Hypothalamus (tissue), 51 donors: ENCODE measurements at places on chromosomes 11 and 22.

DNA sequence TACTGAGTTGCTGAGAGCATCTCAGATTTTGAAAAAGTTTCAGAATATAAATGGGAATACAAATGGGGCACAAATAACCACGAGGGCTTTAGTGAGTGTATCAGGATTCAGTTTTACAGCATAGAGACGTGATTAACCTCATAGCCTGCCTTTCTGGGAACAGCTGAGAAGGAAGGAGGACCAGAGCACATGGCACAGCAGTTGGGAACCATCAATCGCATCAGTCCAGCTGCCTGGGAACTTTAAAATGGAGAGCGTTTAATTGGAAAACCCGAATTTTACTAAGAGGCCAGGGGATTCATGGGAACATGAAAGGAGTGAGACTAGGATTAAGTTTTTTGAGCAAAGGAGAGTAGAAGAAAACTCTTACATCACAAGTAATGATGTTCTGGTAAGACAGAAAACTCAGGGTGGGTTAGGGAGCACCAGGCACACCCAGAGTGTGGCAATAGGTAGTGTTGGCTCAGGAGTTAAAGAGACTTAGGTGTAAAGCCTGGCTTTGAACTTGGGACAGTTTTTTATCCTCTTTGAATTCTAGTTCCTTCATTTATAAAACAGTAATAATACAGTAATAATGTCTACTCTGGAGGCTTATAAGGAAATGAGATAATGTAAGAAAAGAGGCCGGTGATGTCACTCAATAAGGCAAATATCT, 40.2 kb downstream of the FZD4 start:
- no peak for DNase-seq

GRCh38 chr11:64122411-64123410, 43.2 kb downstream of the MACROD1 start:
- DNase-seq = no peak

- DNase-seq = no peak
These were observed 50.3 kb upstream of the GALNT18 start for GRCh38 chr11:11672101-11672500.

DNA sequence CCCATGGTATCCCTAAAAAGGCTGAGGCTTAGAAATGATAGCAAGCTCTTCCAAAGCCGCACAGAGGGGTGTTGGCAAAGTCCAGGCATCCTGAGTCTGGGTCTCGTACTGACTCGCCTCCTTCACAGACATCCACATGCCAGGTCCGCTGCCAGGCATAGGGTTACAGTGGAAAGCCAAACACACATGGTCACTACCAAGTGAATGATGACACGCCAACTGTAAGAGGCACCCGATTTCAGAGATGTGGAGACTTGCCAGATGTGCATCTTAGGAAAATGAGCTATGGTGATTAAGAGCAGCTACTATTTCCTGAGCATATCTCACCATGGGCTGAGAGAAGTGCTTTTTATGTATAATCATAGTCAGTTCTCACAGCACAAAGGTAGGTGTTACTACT, 314.9 kb downstream of the MIAT start:
- no peak for DNase-seq

DNA sequence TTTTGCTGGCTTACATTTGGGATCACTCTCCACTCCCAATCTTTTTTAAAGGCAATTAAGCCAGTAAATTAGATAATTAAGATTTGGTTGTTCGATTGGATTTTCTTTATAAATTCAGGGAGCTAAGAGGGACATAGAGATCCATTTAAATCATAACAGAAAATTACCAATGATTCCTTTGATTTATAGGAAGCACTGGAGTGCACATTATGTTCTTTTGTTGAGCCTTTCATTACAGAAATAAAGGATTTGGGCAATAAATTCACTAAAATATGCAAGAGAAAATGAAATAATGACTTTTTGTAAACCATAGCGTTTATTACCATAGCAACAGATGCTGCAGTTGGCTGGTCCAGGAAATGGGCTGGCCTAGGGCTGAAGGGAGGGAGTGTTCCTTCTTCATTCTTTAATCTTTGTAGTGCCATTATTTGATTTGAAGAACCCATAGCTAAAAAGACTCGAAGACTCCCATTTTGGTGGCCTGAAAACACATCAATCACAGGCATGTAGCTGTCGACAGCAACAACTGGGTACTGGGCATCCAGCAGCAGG, 73.0 kb downstream of the C2CD3 start:
- DNase-seq = no peak

DNA sequence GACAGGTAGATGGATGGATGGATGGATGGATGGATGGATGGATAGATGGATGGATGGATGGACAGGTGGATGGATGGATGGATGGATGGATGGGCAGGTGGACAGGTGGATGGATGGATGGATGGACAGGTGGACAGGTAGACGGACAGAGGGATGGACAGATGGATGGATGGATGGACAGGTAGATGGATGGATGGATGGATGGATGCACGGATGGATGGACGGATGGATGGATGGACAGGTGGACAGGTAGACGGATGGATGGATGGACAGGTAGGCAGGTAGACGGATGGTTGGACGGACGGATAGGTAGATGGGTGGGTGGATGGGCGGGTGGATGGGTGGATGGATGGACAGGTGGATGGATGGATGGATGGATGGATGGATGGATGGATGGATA, 24.3 kb downstream of the PDGFB start:
- DNase-seq = no peak

DNA sequence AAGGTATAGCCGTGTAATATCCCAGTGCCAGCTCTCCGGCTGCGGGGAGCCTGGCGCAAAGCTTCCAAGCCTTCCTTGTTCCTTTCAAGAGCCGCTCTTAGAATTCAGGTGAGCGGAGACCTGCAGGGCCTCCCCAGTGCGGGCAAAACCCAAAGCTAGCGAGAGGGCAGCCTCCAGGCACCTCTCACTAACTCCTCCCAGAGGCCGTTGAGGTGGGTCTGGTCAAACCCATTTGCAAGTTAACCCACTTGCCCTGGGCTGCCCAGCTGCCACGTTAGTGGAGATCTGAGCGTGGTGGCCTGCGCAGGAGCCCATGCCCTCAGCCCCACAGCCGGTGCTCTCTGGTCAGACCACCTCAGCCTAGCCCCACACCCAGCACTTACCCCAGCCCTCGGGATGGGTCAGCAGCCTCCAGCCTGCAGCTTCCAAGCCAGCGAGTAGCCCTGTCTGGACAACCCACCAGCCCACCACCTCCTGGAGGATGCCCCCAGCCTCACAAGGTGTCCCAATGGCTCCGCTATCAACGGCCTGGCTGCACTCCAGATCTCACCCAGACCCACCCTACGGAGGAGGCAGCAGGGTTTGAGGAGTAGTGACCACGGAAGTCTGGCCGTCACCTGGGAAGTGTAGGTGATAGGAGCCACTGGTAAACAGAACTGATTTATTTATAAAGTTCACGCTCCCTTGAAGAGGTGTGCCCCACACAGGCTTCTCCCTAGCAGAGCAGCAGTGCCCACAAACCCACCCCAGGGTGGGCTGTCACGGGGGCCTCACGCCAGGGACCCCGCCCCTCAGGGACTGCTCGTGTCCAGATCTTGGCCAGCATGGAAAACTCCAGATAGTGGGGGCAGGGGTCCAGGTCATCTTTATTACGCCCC, 2.3 kb downstream of the ASCL2 start:
- DNase-seq = no peak

- DNase-seq = no peak
These were observed 1.1 kb upstream of the KRTAP5-7 start for GRCh38 chr11:71525938-71526495.

DNA sequence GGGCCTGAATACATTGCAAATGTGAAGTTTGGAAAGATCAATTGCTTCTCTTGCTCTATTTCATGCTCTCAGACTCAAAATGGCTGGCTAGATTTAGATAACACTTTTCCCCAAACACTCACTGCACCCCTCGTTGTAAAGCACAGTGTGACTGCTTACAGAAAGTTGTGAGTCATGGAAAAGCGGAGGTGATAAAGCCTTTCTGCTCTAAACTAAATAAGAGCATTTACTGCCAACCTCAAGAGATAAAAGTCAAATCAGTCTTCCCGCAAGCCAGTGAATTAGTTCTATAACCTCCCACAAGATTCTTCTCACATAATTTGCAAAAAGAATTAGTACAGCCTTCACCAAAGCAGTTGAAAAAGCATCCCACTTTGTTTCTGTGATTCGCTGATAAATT, 168.7 kb downstream of the WT1 start:
- DNase-seq = no peak

GRCh38 chr11:64341429-64341828, 1.4 kb downstream of the CCDC88B start:
- no peak for DNase-seq

GRCh38 chr22:45689211-45689610, 17.6 kb downstream of the ATXN10 start:
- DNase-seq = no peak

- no peak for DNase-seq
These were observed 99.2 kb downstream of the TP53I11 start for GRCh38 chr11:44851496-44851895.

DNA sequence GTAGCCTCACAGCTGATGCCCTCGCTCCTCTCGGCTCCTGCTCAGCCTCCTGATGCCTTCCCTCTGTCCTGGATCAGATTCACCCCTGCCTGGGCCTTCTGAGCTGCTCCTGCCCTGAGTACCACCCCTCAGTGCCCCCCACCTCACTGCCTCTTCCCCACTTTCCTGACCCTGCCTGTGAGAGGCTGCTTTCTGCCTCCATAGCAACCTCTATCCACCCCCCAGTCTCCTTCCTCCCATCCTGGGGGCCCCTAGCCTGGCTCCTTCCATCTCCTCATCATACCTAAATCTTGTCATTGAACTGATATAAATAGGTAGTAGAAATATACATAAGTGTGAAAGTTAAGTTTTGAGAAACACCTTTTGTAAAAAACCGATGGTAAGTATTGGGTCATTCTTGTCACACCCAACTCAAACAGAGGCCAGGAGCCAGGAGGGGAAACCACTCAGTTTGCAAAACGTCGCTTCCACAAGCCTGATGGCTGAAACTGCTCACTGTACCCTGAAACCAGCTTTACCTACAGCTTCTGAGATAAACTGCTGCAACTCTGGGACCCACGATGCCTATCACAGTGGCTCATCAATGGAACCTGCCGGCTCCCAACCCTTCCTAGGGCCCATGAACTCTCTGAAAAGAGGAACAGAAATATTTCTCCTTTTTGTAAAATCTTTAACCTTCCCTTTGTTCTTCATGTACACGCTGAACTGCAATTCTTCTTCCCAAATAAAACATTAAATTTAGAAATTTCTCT, 4.8 kb upstream of the APOBEC3H start:
- no peak for DNase-seq

DNA sequence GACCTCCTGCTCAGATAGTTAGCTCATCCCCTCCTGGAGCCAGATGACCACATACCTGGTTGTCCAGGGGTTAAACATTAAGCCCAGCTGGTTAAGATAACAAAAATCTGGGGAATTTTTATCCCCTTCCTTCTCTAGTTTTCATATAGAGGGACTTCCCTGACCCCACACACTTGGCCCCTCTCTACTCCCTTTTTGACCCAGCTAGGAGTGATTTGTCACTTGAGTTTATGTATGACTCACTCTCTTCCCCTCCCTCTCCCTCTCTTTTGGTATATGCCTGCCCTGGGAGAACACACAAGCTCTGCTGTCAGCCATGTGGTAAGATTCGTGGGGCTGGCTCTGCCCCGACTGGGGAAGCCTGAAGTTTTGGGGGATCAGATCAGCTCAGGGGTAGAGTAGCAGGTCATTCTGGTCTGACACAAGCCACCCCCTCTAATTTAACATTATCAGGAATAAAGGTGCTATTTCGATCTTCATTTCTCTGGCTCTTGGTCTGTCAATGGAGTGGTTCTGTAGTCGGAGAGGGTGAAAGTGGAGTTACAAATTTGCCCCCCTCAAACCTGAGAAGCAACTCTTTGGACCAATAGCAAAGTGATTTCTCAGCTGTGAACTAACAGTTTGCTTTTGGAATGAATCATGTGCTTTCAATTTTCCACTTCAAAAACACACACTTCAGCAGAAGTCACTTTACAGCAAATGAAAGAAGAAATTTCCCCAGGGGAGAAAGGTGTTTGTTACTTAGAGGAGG, 415.3 kb upstream of the CADM1 start:
- DNase-seq = no peak

DNA sequence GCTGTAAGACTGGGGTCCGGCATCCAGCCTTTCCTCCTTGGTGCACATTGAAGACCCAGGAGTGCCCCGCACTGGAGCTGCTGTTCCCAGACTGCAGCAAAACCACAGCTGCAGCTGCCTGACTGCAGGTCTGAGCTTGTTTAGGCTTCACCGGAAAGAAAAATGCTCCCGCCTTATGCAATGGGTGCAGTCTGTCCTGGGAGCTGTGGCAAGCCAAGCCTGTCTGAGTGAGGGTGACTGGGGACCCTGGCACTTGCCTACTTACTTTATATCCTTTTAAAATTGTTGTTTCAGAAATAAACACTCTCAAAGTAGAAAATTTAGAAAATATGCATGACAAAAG, 23.3 kb upstream of the CD44 start:
- no peak for DNase-seq

DNA sequence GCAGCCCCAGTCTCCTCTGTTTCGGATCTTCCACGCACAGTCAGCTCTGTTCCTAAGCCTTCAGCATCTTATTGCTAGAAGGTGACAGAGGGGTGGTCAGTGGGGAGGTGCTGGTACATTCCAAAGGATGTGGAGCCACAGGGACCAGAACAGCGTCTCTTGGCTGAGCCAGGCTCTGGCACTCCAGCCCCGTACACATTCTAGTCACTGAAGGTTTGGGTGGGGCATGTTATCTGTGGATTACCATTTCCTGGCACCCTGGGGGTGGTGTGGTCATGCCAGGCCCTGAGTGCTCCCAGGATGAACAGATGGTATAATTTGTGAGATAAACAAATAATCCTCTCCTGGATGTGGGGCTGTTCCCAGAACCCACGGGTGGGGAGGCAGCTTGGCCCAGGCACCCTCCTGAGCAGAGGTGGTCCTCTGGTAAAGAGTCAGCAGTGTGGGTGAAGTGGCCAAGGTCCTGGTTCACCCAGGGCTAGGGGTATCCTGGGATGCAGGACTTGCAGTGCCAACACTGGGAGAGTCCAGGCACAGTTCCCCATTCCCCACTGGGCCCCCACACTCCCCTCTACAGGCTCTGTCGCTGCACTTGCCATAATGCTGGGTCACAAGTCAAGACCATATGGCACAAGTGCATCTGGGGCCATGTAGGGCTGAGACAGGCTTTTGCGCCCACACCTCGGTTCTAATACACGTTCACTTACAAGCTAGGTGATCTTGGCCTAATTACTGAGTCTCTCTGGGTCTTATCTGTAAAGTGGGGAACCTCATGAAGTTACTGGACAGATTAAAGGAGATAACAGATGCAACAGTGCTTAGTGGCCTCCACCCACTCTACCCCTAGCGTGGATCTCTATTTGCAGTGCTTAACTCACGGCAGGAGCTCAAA, 33.0 kb downstream of the DKK3 start:
- DNase-seq = no peak

DNA sequence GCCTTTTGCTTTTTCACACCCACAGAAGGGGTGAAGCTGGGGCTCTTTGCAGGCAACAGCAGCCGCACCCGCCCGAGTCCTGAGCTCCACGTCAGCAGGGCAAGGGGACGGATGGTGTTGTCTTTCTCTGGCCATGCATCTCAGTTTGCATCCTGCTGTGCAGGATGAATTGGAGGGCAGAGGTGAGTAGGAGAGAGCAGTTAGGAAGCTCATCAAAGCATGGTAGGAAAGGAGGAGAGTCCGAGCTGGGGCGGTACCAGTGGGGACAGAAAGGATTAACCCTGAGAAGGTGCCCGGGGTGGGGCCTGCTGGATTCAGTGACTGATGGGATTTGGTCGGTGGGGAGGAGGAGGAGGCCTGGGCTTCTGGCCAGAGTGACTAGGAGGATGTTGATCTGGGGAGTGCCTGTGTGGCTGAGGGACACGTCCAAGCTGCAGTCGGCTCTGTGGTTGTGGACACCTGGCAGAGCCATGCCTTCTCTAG, 14.6 kb downstream of the FAM83F start:
- no peak for DNase-seq

GRCh38 chr22:49087198-49087597, 740.5 kb downstream of the BRD1 start:
- DNase-seq = no peak
